ENCODE measurements at places on chromosomes 2 and 18.
A peak's percentile ranks its signal among the peaks of the same experiment; 100 is the strongest.

- no peak for DNase-seq
Measured at GRCh38 chr2:121348128-121348740, 63.2 kb upstream of the TFCP2L1 start.

GRCh38 chr2:183665425-183665824 is 541.2 kb downstream of the NUP35 start:
- DNase-seq: no peak

- peak; percentile 61 for DNase-seq
Measured at GRCh38 chr2:222756951-222757650, 85.6 kb downstream of the MOGAT1 start.

DNA sequence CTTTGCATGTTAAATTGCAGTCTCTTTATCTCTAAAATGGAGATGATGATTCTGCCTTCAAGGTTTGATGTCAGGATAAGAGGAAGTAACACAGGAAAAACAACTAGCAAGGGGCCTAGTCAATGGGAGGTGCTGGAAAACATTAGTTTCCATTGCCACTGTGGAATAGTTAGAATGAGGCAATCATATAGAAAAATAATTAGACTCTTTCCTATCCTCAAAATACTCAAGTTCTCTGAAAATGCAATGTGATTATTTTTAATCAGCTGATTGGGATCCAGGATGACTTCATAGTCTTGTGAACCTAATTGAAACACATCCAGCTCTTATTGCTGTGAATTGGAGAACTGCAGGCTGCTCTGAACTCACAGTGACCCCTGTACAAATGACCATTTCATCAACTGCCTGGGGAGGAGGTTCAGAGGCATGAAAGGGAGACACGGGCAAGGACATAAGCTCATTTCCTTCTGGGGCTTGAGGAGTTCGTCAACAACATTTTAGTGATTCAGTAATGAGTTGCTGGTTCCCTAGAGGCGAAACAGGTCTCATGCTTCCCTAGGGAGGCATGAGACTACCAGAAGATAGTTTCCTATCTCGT is 422.5 kb downstream of the LPIN1 start:
- DNase-seq: no peak

DNA sequence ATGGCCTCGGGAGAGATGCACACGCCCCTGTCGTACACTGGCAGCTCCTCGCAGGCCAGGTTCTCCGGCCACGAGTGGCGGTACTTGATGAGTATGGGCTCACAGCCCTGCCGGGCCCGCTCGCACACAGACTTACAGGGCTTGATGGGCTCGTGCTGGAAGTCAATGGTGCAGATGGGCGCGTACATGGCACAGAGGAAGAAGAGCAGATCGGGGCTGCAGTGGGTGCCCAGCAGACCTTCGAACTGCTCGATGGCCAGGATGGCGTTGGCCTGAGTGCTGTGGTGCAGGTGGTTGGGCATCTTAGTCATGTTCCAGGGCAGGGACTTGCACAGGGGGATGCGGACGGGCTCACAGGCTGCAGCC is 359 bp downstream of the FRZB start:
- no peak for DNase-seq

All from H54 (cell line).